ENCODE measurements at places on chromosomes 5 and 9.

GRCh38 chr5:95913663-95914062 is 48.0 kb downstream of the ELL2 start:
- DNase-seq = no peak

GRCh38 chr5:83253720-83254119 is 176.4 kb downstream of the XRCC4 start:
- DNase-seq = no peak

DNA sequence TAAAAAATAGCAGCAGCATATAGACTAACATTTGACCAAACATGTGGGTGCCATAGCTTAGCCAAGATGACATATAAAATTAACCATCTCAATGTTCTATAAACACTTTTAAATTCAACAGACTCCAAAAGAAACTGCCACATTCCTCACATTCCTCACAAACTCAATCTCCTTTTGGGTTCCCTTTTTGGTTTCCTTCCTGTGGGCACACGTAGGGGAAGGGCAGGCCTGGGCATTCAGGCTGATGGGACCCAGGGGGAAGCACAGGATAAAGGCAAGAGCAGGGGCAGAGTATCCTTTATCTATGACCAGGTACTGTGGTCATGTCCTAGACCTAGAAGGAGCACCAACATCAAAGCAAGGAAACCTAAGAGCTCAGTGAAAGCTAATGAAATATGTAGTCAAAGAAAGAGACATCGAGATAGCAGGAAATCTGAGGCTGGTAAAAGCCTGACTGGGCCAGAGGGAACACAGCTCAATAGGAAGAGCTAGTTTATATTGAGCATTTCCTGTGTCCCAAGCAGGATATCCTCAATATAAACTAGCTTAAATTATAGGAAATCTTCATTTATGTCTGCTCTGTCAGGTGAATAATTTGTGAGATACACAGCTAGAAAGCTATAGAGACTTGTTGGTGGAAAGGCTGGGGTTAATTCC is 13.6 kb upstream of the ERAP1 start:
- DNase-seq = no peak

DNA sequence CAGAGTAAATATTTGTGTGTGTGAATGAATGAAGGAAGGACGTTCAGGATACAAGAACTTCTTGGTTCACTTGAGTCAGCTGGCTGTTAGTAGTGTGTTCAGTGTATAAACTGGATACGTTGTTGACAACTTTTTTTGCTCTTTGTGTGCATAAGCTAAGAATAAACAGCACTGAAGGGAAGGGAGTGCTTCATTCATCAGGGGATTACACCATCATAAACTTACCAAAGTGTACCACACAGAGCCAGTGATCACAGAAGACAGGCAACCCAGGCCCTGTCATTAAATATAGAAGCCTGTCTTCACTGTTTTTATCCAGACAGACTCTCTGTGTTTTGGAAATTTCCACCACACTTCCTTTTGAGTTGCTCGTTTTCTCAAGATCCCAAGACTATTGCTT is 55.5 kb upstream of the MEF2C start:
- no peak for DNase-seq

GRCh38 chr5:150309886-150310239 is 7.2 kb upstream of the ARSI start:
- no peak for DNase-seq

GRCh38 chr5:135160036-135160675 is 126.1 kb upstream of the PITX1 start:
- DNase-seq = no peak

Measured in H4 (cell line).